ENCODE measurements at places on chromosomes 5 and 9. TPM values are rescaled to one million over a fixed set of nuclear protein-coding genes. Genes with fewer than 3 reads are reported as not detected.

DNA sequence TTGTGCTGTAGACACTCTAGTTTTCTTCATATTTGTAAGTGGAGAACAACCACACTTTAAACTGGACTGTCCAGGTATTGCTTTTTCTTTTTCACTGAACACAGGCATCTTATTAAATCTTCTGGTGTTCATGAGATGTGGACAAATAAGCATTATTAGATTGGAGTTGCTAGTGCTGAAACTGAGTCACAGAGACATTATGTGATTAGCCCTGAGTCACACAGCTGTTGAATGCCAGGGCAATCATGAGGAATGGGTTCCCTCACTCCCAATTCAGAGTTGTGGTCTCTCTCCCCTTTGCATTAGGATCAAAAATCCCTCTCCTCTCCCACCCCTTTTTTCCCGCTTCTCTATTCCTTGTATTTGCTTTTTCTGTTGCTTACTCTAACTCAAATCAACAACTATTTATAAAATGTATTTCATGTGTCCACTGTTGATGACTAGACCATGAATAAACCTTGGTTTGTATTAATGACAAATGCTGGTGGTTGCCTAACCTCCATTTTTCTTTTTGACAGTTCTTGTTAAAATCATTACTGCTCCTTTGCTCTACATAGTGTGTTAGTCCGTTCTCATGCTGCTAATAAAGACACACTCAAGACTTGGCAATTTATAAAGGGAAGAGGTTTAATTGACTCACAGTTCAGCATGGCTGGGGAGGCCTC lies 738.2 kb downstream of the BRINP1 start:
- DNase-seq, result no peak

DNA sequence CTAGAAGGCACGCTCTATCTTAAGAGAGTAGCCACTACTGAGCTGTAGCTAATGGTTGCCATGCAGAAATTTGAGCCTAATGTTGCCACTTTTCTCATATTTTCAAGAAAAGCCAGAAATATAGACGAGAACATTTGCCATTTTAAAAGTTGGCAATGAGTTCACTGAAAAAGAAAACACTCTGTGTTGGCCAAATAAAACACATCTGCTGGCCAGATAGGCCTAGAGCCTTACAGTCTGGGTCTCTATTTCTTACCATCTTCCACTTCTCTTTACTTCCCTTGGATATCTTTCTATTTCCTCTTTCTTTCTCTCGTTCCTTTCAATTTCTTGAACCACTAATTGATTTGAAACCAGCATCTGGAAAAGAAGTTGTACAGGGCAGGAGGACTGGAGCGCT lies 36.6 kb upstream of the VCAN start:
- no peak for DNase-seq

The FIBCD1 gene
- 15.6 TPM for total RNA-seq

- DNase-seq, result peak; percentile 83
These were observed at the start of gene TRIM52 for GRCh38 chr5:181260720-181261319. TSS of gene TRIM52 (minus strand) at chr5:181261143. CDS start at chr5:181260813, 330 bp downstream.

- peak; percentile 47 for DNase-seq
These were observed 366.9 kb downstream of the DEPDC1B start for GRCh38 chr5:60333005-60333571.

DNA sequence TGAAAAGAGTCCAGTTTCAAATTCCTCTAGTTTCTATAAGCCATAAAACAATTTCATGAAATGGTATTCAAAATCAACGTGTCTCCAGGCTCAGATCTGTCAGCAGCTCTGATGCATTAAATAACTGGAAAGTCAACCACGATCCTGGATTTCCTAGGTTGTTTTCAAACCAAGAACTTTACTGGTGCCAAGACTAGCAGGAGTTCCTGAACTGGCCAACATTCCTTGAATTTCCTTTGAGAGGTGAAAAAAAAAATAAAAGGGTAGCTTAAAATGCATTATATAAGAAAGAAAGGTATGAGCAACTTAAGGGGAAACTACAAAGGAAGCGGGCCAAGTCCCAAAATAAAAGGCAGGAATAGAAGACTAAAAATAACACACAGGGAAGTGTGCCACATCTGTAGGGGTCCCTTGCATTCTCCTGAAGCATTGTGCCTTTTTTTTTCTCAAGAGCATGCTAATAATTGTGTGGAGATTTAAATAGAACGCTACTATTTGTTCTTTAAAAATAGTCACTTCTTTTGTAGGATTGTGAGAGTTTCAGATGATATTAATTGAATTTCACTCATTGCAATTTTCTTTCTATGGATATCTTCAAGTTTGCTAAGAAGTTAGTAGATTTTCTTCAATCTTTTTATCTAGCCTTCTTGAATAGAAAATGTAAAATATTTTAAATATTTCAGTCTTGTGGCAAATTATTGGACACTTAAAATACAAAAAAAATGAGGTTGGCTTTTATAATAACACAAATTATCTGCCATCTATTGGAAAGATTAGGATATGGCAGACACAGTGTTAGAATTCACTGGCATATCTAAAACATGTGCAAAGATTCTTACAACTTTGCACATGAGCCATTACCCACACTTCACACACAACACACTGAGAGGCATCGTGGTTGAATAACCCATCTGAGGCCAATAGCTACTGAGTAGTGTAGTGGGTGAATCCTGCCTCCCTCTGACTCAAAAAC lies 15.3 kb downstream of the ESM1 start:
- DNase-seq, result no peak

DNA sequence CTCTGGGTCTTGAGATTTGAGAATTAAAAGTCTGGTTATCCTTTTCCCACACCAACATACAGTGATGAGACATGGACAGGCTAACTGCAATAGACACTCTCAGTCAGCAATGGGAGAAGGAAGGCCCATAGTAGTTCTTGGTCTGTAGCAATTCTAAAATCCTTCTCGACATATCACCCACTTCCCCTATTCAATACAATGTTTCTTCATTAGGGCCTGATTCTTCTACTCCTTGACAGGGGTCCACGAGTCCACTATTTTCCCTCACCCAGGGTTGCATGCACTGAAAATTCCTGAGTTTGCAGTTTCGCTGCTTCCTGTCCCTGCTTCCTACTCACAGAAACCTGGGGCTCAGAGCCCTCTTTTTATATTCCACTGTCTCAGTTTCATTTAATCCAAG lies 402.8 kb downstream of the MAT2B start:
- DNase-seq, result no peak

GRCh38 chr9:134412298-134412711 lies 86.0 kb downstream of the RXRA start:
- DNase-seq, result no peak

The FBP1 gene
- total RNA-seq, result not detected

DNA sequence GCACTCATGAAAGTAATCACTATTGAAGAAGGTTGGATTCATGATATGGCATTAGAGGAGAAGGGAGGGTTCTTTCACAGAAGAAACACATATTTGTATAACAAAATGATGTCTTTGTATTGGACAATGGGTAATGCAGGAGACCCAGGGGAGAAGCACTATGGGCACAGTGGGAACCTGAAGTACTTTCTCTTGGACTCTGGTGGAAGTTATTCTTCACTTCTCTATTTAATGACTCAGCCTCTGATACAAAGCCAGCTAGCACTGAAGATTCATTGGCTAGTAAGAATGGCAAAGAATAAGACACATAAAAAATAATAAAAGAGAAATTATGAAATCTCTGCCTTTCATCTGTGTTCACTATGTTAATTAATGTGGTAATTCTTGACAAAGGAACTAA lies 149.9 kb upstream of the PRR16 start:
- no peak for DNase-seq

DNA sequence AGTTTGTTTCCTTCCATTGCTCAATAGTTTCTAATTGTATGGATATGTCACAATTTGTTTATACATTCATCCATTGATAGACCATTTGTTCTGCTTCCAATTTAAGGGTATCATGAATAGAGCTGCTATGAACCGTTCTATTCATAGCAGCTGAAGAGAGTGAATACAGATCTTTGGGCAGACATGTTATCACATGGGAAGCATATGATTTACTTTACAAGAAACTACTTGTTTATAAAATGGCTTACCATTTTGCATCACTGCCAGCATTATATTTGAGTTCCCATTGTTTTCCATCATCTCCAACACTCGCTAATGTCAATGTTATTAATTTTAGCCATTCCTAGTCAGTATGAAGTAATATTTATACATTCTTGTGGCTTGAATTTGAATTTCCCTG lies 549.0 kb downstream of the MAT2B start:
- DNase-seq, result no peak

DNA sequence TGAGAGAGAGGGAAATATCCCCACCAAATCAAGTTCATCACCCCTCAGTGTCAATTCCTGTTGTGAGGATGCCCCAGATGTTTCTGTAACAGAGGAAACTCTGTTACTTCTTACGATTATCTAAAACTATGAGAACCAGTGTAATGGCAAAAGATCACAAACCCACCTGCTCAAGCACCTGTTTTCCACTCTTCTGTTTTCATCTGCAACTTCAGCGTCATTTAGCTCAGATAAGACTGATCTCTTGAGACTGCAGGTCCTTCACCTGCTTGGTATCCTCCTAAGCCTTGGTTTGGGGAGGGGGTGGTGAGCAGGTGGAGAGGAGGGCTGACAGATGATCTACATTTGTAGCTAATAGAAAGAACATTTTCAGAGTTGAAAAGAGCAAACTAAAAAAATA lies 229.3 kb downstream of the SLF1 start:
- no peak for DNase-seq

DNA sequence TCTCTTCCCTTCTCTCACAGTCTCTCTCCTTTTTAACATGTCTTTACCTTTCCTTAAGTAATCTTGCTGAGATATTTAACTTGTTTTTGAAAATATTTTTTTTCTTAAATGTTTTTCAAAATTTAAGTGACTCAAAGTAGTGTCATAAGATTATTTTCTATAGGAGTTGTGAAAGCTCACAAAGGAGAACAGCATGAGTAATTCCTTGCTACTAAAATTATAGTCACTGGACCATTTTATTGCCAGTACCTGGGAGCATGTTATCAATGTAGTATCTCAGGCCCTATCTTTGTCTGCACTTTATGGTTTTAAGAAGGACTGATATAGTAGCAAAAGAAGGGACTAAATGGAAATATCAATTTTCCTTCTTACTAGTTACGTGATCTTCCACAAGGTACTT lies 181.9 kb downstream of the TMEM232 start:
- no peak for DNase-seq

GRCh38 chr5:142303565-142303964 lies 21.3 kb downstream of the SPRY4 start:
- DNase-seq, result no peak

DNA sequence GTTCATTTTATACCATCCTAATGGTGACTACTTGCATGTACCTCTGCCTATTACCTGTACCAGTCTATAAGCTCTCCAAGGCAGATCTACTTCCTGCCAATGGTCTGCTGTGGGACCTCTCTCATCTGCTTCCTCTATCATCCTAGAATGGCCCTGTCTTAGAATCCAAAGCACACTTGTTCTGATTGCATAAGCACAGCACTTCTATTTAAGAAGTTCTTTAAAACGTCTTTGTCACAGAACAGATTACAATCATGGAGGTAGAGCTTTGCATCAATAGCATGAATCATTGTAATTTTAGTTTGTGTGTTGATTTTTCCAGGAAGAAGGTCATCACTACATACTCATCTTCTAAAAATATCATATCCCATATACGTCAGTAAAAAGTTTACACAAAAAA lies 131.8 kb upstream of the ACOT12 start:
- no peak for DNase-seq

The PIP5KL1 gene
- total RNA-seq, result 0.24 TPM

The RICTOR gene
- total RNA-seq, result 19.6 TPM

DNA sequence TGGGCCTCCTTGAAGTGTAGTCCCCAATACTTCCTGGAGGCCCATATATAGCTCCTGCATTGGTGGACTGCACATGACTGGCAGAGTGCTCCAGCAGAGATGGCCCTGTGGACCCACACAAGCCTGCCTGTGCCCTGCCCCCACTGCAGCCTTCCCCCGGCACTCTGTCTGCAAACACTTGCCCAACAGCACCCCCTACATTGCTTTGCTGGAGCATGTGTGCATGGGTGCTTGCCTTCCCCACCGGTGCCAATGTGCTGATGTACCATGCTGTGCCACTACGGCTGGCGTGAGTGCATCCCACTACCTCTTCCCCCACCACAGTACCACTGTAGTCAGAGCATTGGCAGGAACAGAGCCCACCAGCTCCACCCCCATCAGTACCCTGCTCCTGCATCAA lies 563.6 kb upstream of the CTNND2 start:
- no peak for DNase-seq

DNA sequence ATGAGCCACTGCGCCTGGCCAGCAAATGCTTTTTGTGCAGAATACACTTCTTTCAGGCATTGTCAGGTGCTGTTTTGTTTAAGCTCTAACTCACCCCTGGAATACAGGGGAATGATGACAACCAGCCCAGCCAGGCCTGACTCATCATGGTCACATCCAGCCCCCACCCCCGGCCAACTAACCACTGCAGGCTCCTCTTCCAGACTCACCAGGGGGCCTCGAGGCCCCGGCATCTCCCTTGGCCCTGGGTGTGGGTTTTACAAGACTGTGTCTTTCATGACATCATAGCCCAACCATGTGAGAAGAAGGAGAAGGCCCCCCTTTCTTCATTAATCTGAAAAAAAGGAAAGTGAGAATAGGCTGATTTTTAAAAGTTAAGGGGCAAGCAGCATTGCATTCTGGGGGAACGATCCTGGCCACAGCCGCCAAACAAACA lies 35.5 kb downstream of the OLFML2A start:
- DNase-seq, result peak; percentile 96

GRCh38 chr5:157530226-157530972 lies 45.2 kb downstream of the ADAM19 start:
- DNase-seq, result no peak

The C5orf52 gene
- not detected for total RNA-seq

DNA sequence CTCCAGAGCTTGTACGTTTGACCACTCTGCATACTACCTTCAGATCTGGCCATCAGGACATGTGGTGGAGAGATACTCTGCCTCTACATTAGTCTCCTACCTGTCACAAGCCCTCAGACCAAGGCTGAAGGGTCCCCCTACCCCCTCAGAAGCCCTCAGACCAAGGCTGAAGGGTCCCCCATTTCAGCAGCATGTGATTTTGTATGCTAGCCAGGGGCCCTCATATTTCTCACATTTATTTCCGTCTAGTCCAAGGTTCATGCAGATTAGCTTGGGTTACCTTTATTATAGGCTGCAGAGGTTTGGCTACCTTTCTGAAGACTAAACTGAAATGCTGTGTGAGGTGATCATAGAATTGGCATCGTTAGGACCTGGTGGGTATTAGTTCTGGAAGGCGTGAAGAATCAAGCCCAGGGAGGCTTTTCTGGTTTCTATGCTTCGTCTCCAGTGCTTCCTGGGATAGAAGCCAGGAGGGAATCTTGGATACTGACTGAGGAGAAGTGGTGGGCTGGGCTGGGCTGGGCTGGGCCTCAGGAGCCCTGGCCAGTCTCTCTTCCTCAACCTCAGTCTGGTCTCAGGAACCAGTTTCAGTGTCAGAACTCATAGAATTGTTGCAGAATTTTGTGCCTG lies 2.8 kb downstream of the SMIM32 start:
- no peak for DNase-seq

DNA sequence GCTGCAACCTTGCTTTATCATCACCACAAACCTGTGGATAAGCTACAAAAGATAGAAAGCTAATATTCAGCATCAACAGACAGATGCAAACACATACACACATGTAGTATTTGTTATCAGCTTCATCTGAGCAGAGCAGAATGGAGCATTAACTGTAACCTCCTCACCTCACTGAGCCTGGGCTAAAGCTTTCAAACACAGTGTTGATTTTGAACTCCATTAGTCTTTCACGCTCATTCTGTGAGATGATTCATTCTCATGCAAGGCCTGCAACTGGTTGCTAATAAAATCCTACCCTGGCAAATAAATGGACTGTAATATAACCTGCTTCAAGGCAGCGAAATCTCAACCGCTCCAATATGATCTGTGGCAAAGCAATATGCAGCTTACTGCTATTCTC lies 1360.6 kb upstream of the ACO1 start:
- DNase-seq, result no peak

- peak; percentile 42 for DNase-seq
These were observed 792 bp downstream of the NTMT1 start for GRCh38 chr9:129626625-129627284.
